Activated T-helper 17 cell treated with anti-CD3 and anti-CD28 coated beads, Interleukin-2, amount 50 U/mL, for 72 hours (primary cell): ENCODE measurements at places on chromosomes 7 and 10.
A peak's percentile ranks its signal among the peaks of the same experiment; 100 is the strongest.

DNA sequence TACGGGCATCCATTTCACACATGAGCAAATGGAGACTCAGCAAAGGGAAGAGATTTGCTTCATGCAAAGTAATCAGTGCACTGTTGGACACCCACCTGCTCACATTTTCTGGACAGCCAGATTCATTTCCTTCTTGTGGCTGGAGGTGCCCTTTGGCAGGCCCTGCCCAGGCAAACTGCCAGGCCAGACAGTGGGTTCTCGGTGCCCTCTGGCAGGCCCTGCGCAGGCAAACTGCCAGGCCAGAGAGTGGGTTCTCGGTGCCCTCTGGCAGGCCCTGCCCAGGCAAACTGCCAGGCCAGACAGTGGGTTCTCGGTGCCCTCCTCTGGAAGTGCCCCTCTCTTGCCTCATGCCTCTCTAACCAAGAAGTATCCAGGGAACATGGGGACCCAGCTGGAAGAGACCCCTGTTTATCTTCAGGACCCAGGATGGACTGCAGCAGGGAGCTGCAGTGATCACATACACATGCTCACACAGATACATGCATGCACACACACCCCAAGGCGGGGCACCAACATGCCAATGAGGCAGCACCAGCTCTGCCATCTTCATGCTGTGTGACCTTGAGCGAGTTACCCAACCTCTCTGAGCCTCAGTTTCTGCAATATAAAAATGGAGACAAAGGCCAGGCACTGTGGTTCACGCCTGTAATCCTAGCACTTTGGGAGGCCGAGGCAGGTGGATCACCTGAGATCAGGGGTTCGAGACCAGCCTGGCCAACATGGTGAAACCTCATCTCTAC, 67.1 kb downstream of the OAT start:
- ATAC-seq, result no peak

DNA sequence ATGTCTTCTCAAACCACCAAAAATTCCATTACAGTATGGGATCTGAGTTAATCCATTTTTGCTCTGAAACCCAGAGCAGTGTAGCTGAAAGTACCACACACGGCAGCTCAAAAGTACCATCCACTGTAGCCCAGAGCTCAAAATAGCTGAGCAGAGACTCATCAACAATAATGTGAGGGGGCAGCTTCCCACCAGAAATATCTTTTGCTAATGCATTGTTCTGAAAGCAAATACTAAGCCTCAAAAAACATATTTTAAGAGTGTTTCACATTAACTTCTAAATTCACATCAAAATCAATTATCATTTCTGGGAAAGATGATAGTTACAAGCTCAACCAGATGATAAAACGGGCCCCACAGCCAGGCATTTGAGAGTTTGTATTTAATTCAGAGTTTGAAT, 73.7 kb downstream of the ABLIM1 start:
- ATAC-seq, result no peak

GRCh38 chr10:13865758-13866491, 279.2 kb downstream of the PRPF18 start:
- no peak for ATAC-seq

- ATAC-seq, result no peak
Observed at GRCh38 chr7:128909625-128910568, 612 bp downstream of the KCP start.

DNA sequence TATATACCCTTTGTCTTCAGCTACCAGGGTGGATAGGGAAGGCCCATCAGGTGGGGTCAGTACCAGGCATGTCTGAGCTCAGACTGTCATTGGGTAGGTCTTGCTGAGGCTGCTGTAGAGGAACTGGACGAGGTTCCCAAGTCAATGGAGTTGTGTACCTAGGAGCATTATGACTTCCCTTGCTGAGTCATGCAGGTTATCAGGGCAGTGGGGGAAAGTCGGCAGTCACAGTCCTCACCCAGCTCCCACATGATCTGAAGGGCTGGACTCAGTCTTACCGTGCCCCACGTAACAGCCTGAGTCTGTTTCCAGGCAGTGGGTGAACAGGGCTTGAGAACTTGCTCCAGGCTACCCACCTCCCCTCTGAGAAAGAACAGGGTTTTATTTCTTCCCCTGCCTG, 260.8 kb upstream of the COBL start:
- ATAC-seq, result no peak

GRCh38 chr7:23768022-23768421, 58.0 kb downstream of the STK31 start:
- ATAC-seq, result no peak

GRCh38 chr7:70466725-70467364, 665.1 kb upstream of the GALNT17 start:
- no peak for ATAC-seq

- no peak for ATAC-seq
Observed at GRCh38 chr7:21365866-21366624, 61.8 kb upstream of the SP4 start.

GRCh38 chr7:66376264-66376945, 171.3 kb downstream of the TPST1 start:
- no peak for ATAC-seq

- ATAC-seq, result no peak
Observed at GRCh38 chr7:70040970-70041766, 442.9 kb downstream of the AUTS2 start.

GRCh38 chr10:49606981-49607535, 3.1 kb upstream of the SLC18A3 start:
- ATAC-seq, result peak; percentile 52

GRCh38 chr7:125256446-125256845, 326.8 kb upstream of the POT1 start:
- ATAC-seq, result no peak

- ATAC-seq, result no peak
Observed at GRCh38 chr7:106450716-106451115, 165.9 kb upstream of the NAMPT start.

DNA sequence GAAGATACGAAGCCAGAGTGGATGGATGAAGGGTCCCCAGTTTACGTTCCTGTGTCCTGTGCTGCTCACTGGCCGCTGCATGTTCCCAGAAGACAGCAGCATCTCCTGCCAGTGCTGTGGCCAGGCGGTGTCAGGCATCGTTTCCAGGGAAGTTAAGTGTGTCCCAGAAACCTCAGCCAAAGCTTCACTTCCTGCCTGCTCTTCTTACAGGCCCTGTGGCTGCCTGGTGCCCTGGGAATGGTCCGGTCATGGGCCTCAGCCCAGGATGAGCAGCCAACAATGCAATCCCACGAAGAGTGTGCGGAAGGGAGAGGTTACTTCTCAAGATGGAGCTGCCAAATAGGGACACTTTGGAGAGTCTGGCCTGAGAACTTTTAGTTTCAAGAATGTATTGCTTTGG, 99.7 kb upstream of the TARP start:
- ATAC-seq, result no peak

DNA sequence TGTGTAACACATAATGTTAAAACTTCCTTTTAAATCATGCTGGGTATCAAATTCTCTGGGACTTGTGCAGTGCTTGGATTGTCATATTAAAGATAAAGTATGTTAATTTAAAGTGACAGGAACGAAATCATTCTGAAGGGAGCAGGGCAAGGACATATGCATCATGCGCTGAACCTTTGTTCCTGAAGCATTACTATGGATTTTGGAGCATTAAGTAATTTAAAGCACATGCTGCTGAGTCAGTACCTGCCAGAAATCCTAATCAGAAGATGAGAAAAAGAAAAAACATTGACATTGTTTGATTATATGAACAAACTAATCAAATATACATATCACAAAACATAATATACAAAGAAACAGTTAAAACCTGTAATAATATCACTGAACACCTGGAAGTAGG, 101.4 kb downstream of the MICU1 start:
- ATAC-seq, result no peak

DNA sequence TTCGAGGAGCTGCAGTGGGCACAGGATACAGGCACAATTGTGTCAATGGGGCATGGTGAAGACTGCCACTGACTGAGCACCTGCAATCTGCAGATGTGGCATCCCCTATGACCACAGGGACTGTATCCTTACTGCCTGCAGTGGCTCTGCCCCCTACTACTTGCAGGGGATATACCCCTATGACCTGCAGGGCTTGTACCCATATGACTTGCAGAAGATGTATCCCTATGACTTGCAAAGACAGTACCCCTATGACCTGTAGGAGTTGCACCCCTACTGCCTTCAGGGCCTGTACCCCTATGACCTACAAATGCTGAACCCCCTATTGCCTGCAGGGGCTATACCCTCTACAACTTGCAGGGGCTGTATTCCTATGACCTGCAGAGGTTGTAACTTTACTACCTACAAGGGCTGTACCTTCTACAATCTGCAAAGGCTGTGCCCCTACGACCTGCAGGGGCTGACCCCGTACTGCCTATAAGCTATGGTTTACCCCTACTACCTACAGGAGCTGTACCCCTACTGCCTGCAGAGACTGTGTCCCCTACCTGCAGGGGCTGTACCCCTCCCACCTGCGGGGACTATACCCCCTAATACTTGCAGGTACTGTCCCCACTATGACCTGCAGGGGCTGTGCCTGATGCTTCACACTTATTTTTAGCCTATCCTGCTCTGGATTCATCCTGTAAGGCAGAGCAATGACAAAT, 65.9 kb upstream of the ADAM12 start:
- ATAC-seq, result no peak

DNA sequence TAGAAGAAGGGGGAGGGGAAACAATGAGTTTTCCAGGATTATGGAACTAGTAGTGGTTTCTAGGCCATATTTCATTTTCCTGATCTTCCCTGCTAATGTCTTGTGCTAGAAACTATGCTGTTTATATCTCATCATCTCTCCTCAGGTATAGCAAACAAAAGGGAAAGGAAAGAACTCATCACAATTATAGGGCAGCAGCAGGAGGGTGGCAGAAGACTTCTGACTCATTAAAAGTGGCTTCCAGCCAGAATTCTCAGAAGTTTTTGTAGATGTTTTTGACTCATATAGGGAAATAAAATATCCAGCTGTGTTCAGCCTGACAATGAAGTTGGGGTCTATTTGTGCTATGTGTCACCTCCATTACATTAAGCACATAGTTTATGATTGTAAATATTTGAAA, 6.5 kb downstream of the AHR start:
- ATAC-seq, result peak; percentile 75

DNA sequence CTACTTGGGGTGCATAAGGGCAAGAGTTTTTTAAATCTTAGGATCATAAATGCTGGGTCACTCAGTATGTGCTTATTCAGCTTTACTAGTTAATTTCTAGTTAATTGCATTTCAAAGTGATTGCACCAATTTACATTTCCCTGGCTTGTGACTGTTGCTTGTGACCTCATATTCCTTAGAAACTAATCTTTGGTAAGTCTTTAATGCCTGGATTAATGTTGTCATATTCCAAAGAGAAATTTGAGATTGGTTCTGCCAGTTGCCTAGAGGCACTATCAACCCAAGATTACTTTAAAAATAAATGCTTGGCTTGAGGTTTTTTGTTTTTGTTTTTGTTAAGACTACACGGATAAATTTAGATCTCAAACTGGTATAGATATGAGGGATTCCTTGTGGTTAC, 103.1 kb downstream of the ANK3 start:
- ATAC-seq, result no peak

DNA sequence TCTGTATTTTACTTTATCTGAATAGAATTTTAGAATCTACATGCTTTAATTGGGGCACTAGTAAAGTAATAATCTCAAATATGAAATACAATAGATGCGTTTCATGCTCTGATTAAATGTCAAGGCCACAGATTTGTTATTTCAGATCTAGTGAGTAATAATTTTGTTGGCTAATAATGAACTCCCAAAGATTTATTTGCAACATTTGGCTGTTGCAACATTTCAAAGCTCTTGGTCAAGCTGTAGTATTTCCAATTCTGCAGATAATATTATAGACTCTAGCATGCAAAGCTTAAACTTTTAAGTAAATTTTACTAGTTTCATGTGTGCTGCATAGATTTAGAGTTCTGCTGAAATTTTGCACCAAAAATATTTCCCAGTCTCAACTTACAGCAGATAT, 16.7 kb downstream of the LRRN3 start:
- ATAC-seq, result no peak

DNA sequence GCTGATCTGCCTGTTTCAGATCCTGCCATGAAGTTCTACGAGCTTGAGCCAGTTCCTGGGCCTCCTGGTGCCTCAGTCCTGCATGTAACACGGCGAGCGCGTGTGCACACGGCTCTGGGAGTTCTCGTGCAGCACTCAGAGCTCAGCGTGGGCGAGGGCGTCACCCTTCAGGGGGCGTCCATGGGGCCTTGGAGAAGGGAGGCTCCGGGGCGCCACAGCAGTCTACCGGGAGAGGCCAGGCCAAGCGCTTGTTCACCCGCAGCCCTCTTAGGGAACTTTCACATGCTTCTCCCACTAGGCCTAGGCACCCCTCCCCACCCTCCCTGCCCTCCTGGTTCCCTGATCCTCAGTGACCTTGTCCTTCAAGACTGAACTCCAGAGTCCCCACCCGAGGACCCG, 83.1 kb downstream of the BMS1 start:
- ATAC-seq, result no peak

DNA sequence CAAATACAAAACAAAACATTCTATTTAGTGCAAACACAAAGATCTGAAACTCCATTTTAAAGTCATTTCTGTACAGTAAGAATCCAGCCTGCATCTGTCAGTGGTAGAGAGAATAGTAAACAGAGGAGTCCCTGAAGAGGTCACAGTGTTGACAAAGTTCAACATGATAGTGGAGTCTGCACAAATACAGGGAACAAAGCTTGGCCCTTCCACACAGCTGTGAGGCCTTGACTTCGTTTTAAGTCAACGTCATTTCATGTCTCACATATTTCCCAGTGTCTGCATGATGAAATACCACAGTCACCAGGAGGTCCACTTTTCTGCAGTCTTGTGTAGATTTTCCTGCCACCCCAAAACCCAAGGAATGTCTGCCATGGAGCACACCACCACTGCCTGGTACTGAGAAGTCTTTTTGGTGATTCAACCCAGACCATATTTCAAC, 33.0 kb downstream of the CYP26A1 start:
- no peak for ATAC-seq

GRCh38 chr7:130865408-130866236, 131.6 kb upstream of the KLF14 start:
- ATAC-seq, result peak; percentile 25

GRCh38 chr7:42494736-42495135, 257.7 kb upstream of the GLI3 start:
- ATAC-seq, result peak; percentile 58

- no peak for ATAC-seq
Observed at GRCh38 chr10:56662765-56663447, 301.8 kb upstream of the ZWINT start.

DNA sequence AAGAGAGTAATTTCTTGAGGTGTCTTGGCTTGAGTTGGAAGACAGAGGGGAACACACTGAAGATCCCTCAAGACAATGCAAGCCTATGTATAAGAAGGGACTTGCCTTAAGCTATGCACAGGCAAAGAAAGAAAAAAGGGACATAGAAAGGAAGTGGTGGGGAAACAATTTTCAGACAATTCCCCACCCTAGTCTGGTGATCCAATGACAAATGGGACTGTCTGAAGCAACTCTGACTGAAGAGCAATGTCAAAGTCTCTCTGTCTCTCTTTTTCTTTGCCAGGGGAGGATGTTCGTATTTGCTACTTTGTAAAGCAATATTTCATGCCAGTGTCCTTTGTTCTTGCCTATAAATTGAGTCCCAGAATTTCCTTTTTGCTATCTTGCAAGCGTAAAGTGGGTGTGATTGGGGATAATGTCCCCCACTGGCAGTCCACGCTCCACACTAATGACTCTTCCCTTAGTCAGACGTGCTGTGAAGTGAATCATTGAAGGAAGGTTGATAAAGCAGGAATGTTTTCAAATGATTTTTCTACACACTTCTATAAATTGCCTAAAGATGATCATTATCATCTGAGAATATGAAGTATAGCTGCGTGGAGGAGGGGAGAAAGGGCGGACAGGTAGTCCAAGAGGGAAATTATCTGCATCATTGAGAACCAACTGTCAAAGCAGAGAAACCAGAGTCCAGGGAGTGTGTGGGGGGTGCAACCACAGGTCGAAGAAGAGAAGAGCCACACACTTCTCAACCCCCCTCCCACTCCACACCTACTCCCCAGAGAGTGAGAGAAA, 243.8 kb upstream of the ETV1 start:
- no peak for ATAC-seq
